ENCODE measurements at places on chromosomes 16 and 17.
A peak's percentile ranks its signal among the peaks of the same experiment; 100 is the strongest.

- DNase-seq, result no peak
Observed at GRCh38 chr17:35322749-35323148, 50.7 kb downstream of the SLFN11 start.

GRCh38 chr16:24141466-24141865 lies 114.7 kb upstream of the CACNG3 start:
- no peak for DNase-seq

GRCh38 chr17:74192950-74193781 lies 10.3 kb upstream of the RPL38 start:
- no peak for DNase-seq

DNA sequence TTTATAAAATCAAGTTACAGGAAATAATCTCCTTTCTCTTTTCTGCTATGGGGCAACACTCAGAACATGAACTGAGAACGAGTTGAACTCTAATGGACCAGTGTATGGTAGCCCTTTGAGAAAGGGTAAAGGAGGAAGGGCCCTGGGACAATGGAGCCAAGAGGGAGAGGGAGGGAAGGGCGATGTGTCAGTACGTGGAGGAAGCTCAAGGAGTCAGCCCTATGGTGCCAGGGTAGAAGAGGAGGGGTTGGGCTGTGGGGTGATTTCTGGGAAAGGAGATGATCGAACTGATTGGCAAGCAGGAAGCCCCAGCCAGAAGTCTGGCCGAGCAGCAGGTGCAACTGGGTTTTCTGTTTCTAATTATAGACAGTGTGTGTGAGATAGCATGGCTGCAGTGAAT lies 4.3 kb upstream of the WIPI1 start:
- DNase-seq, result no peak

- DNase-seq, result no peak
Observed at GRCh38 chr17:59485946-59486345, 79.5 kb upstream of the DHX40 start.

DNA sequence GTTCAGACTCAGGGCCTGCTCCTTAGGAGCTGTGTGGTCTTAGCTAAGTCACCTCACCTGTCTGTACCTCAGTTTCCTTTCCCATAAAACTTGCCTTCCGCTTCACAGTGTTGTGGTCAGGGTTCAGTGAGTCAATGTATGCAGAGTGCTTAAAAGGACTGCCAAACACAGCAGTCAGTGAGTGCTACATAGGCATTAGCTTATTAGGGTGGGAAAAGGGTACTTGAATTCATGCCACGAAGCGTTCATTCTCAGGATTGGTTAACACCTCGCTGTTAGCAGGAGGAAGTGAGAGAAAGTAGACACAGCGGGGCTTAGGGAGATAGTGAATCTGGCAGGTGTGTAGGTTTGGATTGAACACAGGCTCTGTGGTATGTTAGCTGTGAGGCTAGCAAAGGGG lies 155.2 kb downstream of the SHISA9 start:
- no peak for DNase-seq

GRCh38 chr16:86042996-86043725 lies 144.2 kb downstream of the IRF8 start:
- no peak for DNase-seq

DNA sequence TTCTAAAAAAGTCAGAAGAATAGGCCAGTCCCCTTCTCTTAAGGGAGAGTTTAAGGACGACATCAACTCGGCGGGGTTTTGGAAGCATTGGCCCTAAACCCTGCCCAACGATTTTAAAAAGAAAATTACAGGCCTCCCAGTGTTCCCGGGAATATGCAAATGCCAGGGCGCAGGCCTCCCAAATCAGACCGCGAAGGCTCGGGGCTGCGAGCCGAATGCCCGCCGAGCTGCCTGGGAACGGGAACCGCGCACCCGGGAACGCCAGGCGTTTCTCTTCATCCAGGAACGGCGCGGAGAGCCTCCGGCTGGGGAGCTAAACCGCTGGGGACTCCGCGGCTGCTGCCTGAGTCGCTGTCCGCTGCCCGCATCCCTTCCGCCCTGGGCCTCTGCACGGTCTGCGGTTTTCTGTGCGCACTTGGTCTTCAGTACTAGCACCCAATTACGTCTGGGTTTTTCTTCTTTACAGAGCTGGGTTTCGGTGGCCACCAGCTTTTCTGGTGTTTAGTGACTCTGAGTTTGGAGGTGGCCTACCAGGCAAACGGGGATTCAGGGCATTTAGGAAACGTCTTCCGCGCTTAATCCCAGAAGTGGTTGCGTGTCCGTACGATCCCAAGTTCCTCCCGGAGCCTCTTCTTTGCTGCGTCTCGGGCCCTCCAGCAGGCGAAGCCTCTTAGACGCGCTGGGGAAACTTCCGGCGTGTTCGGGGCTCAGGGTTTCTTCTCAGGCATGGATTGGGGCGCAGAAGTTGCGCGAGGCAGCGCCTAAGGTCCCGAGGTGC lies 5.7 kb downstream of the IRX5 start:
- DNase-seq, result no peak

DNA sequence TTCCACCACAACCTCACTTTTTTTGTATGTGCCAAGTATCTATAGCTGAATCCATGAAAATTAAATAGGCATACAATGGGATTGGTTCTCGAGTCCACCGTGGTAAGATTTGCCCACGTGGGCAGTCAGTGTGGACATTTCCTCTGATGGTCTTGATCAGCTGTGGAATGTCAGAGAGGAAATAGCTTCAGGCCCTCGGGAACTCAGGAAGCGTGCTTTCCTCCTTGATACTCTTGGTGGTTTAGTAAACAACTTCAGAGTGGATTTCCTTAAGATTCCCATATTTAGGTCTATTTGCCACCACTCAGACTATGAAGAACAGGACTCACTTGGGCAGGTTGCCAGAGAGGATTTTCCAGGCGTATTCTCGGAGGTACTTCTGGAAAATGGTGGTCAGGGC lies 152.5 kb downstream of the VPS53 start:
- DNase-seq, result no peak

- no peak for DNase-seq
Observed at GRCh38 chr17:16381496-16381820, 567 bp downstream of the UBB start.

GRCh38 chr17:60155427-60155814 lies 5.6 kb downstream of the CA4 start:
- no peak for DNase-seq

- DNase-seq, result no peak
Observed at GRCh38 chr17:5050278-5050677, 15.1 kb upstream of the SLC52A1 start.

- peak; percentile 82 for DNase-seq
Observed at GRCh38 chr16:29925781-29926710, at the start of gene KCTD13. KCTD13 (minus strand) TSS chr16:29926226; CDS start chr16:29926033, 193 bp downstream.

DNA sequence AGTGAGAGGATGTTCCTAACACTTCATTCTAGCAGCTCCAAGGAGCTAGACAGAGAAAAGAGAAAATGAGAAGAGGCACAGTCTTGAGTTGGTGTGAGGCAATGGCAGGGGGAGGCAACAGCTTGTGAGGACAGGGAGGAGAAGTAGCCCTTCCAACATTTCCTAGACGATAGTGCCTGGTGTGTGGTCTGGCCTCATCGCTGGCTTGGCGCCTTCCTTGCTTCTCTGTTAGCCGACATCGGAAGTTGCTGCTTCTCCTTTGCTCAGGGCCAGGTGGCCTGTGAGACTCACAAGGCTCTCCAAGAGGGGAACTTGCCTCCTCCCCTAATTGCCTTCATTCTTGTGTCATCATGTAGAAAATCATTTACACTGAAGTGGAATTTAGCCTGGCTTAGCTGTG lies 208.7 kb downstream of the MAP2K4 start:
- DNase-seq, result no peak

DNA sequence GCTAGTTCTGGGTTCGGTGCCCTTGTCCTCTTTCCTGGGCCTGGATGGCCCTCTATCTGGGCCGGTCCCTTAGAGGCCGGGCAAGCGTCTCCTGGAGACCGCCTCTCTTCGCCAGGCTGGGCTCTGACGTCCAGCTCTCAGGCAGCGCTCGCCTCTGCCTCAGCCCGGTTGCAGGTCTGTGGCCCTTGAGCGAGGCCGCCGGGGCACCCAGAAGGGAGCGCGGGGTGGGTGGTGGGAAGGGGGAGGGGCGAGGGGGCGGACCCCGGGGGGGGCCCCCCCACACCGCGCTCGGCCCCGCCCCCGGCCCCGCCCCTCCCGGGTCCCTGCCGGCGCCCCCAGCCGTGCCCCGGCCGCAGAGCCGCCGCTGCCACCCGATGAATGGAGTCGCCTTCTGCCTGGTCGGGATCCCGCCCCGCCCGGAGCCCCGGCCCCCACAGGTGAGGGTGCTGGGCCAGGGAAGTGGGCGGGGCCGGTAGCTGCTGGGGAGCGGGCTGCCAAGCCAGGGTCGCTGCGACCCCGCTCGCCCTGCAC lies at the start of gene ARHGAP23:
ARHGAP23 (plus strand) TSS at position 353 of the 531 bp plus-strand sequence; CDS start at position 375, 22 bp downstream.
- no peak for DNase-seq

DNA sequence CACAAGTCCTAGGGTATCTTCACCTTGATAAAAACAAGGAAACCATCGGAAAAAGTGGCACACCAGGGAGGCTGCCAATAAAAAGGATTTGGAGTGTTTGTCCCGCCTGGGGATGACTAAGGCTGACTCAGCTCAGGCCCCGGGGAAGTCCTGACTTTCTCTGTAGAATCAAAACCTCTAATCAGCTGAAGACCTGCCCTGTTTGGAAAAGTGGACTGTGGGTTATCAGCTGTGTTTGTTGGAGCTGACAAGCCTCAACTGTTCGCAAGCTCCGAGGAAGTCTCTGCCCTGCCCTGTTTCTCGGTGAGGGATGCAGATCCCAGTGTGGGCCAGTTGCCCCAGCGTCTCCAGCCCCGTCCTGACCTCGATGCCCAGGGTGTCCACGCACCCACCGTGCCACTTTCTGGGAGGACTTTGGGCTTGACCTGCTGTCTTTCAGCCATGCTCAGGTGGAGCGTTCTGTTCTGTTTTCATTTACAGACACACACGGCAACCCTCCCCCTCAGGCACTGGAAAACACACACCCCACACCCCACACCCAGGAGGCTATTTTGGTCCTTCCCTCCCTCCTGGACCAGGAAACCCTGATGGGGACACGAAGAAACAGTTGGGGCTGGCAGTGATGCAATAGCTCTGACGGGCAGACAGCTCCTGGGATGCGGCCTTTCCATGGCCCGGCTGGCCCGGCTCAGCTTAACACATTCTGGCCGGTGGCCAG lies 27.6 kb upstream of the PITPNA start:
- DNase-seq, result no peak

- DNase-seq, result no peak
Observed at GRCh38 chr17:13099926-13100325, 82.1 kb upstream of the ELAC2 start.
